H1 (cell line): ENCODE measurements at places on chromosomes 5 and 9. TPM values are rescaled to one million over a fixed set of nuclear protein-coding genes. Genes with fewer than 3 reads are reported as not detected.

- no peak overlapping the region for H3K27ac ChIP-seq
- DNase-seq: peak; percentile 15
- no peak overlapping the region for H3K4me3 ChIP-seq
- H3K27me3 ChIP-seq: no peaks in the 10 kb centered on the region
- H3K36me3 ChIP-seq: no peaks in the 10 kb centered on the region
Observed at GRCh38 chr5:110441035-110441434, 285.4 kb downstream of the TMEM232 start.

- no peaks in the 10 kb centered on the region for H3K4me1 ChIP-seq
- H3K36me3 ChIP-seq: no peaks in the 10 kb centered on the region
- no peaks in the 10 kb centered on the region for H3K27me3 ChIP-seq
- H3K27ac ChIP-seq: no peak overlapping the region
Observed at GRCh38 chr9:3409453-3409852, 116.3 kb downstream of the RFX3 start.

DNA sequence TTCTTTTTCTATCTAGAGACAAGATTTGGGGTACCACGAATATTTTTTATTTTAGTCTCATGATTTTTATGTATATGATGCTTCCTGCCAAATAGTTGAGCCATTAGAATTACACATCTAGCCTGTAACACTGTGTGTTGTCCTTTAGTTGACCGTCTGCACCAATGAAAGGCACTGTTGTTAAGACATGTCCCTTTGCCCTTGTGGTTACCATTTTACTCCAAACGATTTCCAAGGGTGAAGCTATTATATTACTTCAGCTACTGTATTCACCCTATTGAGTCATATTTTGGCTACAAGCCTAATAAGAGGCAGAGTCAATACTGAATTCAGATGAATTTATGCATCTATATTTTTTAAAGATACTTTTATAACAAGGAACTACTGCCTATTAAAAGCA, 207.6 kb downstream of the CETN3 start:
- no peaks in the 10 kb centered on the region for H3K4me1 ChIP-seq
- H3K4me3 ChIP-seq: no peak overlapping the region
- no peak for DNase-seq
- no peaks in the 10 kb centered on the region for H3K36me3 ChIP-seq

GRCh38 chr9:6415266-6415665, 2.3 kb downstream of the UHRF2 start:
- H3K4me3 ChIP-seq: no peak overlapping the region
- H3K27me3 ChIP-seq: no peaks in the 10 kb centered on the region
- DNase-seq: no peak
- no peaks in the 10 kb centered on the region for H3K36me3 ChIP-seq
- H3K4me1 ChIP-seq: peaks cover 7% of the 10 kb centered on the region; the same call in 1 of the 2 replicates

GRCh38 chr9:2461892-2462291, 159.7 kb upstream of the VLDLR start:
- no peaks in the 10 kb centered on the region; the same call in 1 of the 2 replicates for H3K36me3 ChIP-seq
- no peak overlapping the region for H3K4me3 ChIP-seq
- DNase-seq: no peak
- H3K27me3 ChIP-seq: no peaks in the 10 kb centered on the region

- no peak overlapping the region for H3K4me3 ChIP-seq
- H3K27me3 ChIP-seq: no peaks in the 10 kb centered on the region
- no peak for DNase-seq
- no peaks in the 10 kb centered on the region for H3K4me1 ChIP-seq
- no peaks in the 10 kb centered on the region for H3K36me3 ChIP-seq
Observed at GRCh38 chr5:141399555-141400258, 2.0 kb downstream of the PCDHGB5 start.

DNA sequence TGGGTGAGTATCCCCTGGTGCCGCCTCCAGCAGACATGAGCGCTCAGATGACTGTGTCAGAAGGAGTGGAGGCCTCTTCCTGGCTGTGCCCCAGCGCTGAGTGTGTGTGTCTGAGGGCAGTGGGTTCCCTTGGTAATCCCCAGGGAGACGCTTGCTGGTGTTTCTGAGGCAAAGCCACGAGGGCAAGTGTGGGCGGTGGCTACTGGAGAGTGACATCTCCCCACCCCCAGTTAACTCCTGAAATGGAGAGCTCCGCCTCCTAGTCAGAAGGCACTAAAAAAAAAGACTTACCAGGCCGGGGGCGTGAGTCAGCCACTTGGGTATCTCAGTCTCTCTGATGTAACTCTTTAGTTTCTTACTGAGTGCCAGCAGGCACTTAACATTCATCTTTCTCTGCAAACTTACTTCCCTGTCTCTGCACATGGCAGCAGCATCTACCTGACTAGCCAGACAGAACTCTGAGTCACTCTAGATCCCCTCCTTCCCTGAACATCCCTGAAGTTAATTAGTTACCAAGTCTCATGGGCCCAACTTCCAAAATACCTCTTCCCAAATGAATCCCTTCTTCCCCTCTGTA, 19.3 kb downstream of the ORM2 start:
- H3K36me3 ChIP-seq: peaks cover 43% of the 10 kb centered on the region
- peak overlapping the region; percentile 21; the same call in 1 of the 2 replicates for H3K27ac ChIP-seq
- H3K4me3 ChIP-seq: no peak overlapping the region
- H3K27me3 ChIP-seq: no peaks in the 10 kb centered on the region
- DNase-seq: peak; percentile 68

DNA sequence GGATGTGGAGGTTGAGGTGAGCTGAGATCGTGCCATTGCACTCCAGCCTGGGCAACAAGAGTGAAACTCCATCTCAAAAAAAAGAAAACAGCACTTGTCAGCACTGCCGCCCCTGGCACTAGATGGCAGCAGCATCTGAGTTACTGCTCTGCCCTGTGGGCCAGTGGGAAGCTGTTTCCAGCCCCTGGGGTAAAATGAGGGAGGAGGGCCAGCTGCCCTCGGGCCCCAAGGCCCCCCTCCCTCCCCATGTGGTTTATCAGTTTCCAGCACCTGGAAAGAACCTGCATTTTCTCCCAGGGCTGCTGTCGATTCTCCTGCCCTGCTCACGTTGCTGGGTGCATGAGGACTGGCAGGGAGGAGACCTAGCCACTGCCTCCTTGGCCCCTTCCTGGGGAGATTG, 13.2 kb upstream of the CEL start:
- DNase-seq: no peak
- H3K27ac ChIP-seq: no peak overlapping the region
- no peaks in the 10 kb centered on the region for H3K27me3 ChIP-seq

GRCh38 chr5:124353016-124353415, 393.4 kb downstream of the ZNF608 start:
- DNase-seq: no peak
- H3K4me3 ChIP-seq: no peak overlapping the region
- H3K27me3 ChIP-seq: no peaks in the 10 kb centered on the region
- no peaks in the 10 kb centered on the region for H3K36me3 ChIP-seq

- H3K4me3 ChIP-seq: no peak overlapping the region
- no peaks in the 10 kb centered on the region for H3K4me1 ChIP-seq
- H3K27ac ChIP-seq: no peak overlapping the region
- no peaks in the 10 kb centered on the region for H3K27me3 ChIP-seq
- no peak for DNase-seq
Observed at GRCh38 chr5:31911291-31912265, 262.5 kb downstream of the GOLPH3 start.

- no peak overlapping the region for H3K27ac ChIP-seq
- H3K4me1 ChIP-seq: no peaks in the 10 kb centered on the region
- no peaks in the 10 kb centered on the region for H3K27me3 ChIP-seq
- no peak overlapping the region for H3K4me3 ChIP-seq
- no peak for DNase-seq
- H3K36me3 ChIP-seq: no peaks in the 10 kb centered on the region
Observed at GRCh38 chr5:79588696-79589095, 23.5 kb upstream of the TENT2 start.

- no peaks in the 10 kb centered on the region; the same call in 1 of the 2 replicates for H3K36me3 ChIP-seq
- no peaks in the 10 kb centered on the region for H3K27me3 ChIP-seq
- H3K4me1 ChIP-seq: no peaks in the 10 kb centered on the region
- DNase-seq: no peak
- no peak overlapping the region for H3K4me3 ChIP-seq
- no peak overlapping the region for H3K27ac ChIP-seq
Observed at GRCh38 chr5:65800775-65801174, 78.8 kb downstream of the NLN start.

GRCh38 chr9:130640681-130641080, 23.7 kb upstream of the PRDM12 start:
- DNase-seq: no peak
- H3K27me3 ChIP-seq: no peaks in the 10 kb centered on the region
- no peak overlapping the region for H3K4me3 ChIP-seq
- peaks cover 3% of the 10 kb centered on the region for H3K4me1 ChIP-seq
- H3K36me3 ChIP-seq: peaks cover 7% of the 10 kb centered on the region; the same call in 1 of the 2 replicates

- peaks cover 7% of the 10 kb centered on the region for H3K36me3 ChIP-seq
- no peak for DNase-seq
- H3K27ac ChIP-seq: 0 out of 2 replicates have a peak overlapping the region, but pooled peaks have one; percentile 30
Observed at GRCh38 chr9:137454597-137455358, 4.4 kb downstream of the NSMF start.

GRCh38 chr5:111774525-111774924, 17.5 kb upstream of the NREP start:
- no peak overlapping the region for H3K4me3 ChIP-seq
- H3K27ac ChIP-seq: no peak overlapping the region
- H3K4me1 ChIP-seq: no peaks in the 10 kb centered on the region; the same call in 1 of the 2 replicates
- H3K27me3 ChIP-seq: no peaks in the 10 kb centered on the region
- no peaks in the 10 kb centered on the region for H3K36me3 ChIP-seq

DNA sequence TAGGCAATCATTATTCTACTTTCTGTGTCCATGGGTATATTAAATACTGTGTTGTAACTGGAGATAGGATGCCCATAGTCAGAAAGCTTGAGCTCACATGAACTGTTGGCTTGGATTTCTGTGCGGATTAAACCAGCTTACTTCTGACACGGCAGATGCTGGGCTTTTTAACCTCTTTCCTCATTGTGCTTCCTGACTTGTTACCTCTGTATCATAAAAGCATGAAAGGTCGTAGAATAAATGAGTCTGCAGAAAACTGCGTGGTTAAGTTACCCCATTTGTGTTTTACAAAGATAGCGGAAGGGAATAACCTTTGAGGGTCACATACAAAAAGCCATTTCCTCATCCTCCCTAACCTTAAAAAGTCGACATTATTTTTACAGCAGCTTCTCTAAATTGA, 199.5 kb upstream of the DMRT1 start:
- no peak for DNase-seq
- no peak overlapping the region for H3K4me3 ChIP-seq
- H3K27ac ChIP-seq: no peak overlapping the region
- no peaks in the 10 kb centered on the region for H3K4me1 ChIP-seq
- H3K27me3 ChIP-seq: no peaks in the 10 kb centered on the region
- H3K36me3 ChIP-seq: no peaks in the 10 kb centered on the region

- no peaks in the 10 kb centered on the region for H3K4me1 ChIP-seq
- DNase-seq: no peak
- no peak overlapping the region for H3K27ac ChIP-seq
- H3K27me3 ChIP-seq: no peaks in the 10 kb centered on the region
Observed at GRCh38 chr5:72314571-72315172, 5.4 kb downstream of the MRPS27 start.

DNA sequence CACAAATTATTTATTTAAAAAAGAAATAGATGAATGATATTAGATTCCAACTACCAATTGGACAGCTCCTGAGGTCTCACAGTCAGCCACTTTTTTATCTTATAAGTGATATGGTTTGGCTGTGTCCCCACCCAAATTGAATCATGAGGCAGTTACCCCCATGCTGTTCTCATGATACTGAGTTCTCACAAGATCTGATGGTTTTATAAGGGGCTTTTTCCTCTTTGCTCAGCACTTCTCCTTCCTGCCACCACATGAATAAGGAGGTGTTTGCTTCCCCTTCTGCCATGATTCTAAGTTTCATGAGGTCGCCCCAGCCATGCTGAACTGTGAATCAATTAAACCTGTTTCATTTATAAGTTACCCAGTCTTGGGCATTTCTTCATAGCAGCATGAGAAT, 12.9 kb downstream of the NLN start:
- no peak overlapping the region for H3K4me3 ChIP-seq
- H3K4me1 ChIP-seq: no peaks in the 10 kb centered on the region
- DNase-seq: no peak

GRCh38 chr9:3817208-3817607, 291.4 kb upstream of the RFX3 start:
- no peaks in the 10 kb centered on the region for H3K36me3 ChIP-seq
- H3K4me1 ChIP-seq: no peaks in the 10 kb centered on the region
- H3K27ac ChIP-seq: no peak overlapping the region
- H3K27me3 ChIP-seq: no peaks in the 10 kb centered on the region
- no peak for DNase-seq
- no peak overlapping the region for H3K4me3 ChIP-seq

DNA sequence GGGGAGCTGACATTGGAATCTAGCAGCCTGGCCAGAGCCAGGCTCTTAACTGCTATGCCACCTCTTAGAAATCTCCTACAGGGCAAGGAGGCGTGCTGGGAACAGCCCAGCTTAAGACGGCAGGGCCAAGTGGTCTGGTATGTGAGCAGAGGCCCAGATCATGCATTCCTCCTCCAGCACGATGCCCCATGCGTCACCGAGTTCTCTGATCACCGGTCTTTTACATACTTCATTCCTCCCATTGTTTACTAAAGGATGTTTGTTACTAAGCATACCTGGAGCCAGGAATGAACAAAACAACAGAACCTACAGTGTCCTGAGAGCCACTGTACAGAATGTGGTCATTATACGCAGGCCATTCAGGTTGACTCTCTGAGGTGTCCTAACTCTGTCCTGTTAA, 73.8 kb downstream of the TRIO start:
- H3K4me1 ChIP-seq: peaks cover 2% of the 10 kb centered on the region
- H3K36me3 ChIP-seq: no peaks in the 10 kb centered on the region
- DNase-seq: peak; percentile 38
- no peak overlapping the region for H3K27ac ChIP-seq

GRCh38 chr5:5616247-5616895, 193.9 kb downstream of the ICE1 start:
- H3K4me1 ChIP-seq: no peaks in the 10 kb centered on the region
- no peaks in the 10 kb centered on the region for H3K36me3 ChIP-seq
- H3K27ac ChIP-seq: no peak overlapping the region
- H3K27me3 ChIP-seq: no peaks in the 10 kb centered on the region

- H3K27me3 ChIP-seq: peaks cover 5% of the 10 kb centered on the region; the same call in 1 of the 2 replicates
- no peak overlapping the region for H3K27ac ChIP-seq
- no peaks in the 10 kb centered on the region for H3K36me3 ChIP-seq
- DNase-seq: peak; percentile 33
- peaks cover 7% of the 10 kb centered on the region for H3K4me1 ChIP-seq
Observed at GRCh38 chr5:172958331-172959046, 735 bp upstream of the RPL26L1 start.

GRCh38 chr9:134039386-134040175, 14.3 kb downstream of the BRD3OS start:
- peaks cover 66% of the 10 kb centered on the region for H3K36me3 ChIP-seq
- no peaks in the 10 kb centered on the region for H3K4me1 ChIP-seq
- H3K27ac ChIP-seq: no peak overlapping the region
- no peak overlapping the region for H3K4me3 ChIP-seq
- H3K27me3 ChIP-seq: no peaks in the 10 kb centered on the region
- DNase-seq: no peak

HAVCR2 gene
- 0.11 TPM in 1 of 2 replicates, not detected in the other for total RNA-seq

CCDC183 gene
- total RNA-seq: 0.78 and 1.6 TPM in 2 replicates

ANKRD18B gene
- total RNA-seq: 8.3 and 13.8 TPM in 2 replicates

PCDHB15 gene
- total RNA-seq: 3.9 and 4.0 TPM in 2 replicates

ARL14EPL gene
- not detected in 2 replicates for total RNA-seq

MINAR2 gene
- 0.17 TPM in 1 of 2 replicates, not detected in the other for total RNA-seq

HSD17B3 gene
- total RNA-seq: not detected in 2 replicates

EHMT1 gene
- total RNA-seq: 163 and 171 TPM in 2 replicates

SUSD3 gene
- total RNA-seq: 5.5 and 6.2 TPM in 2 replicates

AQP7 gene
- not detected in 2 replicates for total RNA-seq

C9orf50 gene
- not detected in 2 replicates for total RNA-seq

DTWD2 gene
- total RNA-seq: 15.0 and 17.1 TPM in 2 replicates

SPINK7 gene
- total RNA-seq: not detected in 2 replicates

ROR2 gene
- total RNA-seq: 4.0 and 4.3 TPM in 2 replicates

PCA3 gene
- total RNA-seq: not detected in 2 replicates

MUSK gene
- not detected in 2 replicates for total RNA-seq

TMEM174 gene
- total RNA-seq: not detected in 2 replicates

AMACR gene
- 10.1 and 12.6 TPM in 2 replicates for total RNA-seq

CER1 gene
- 2.2 and 3.4 TPM in 2 replicates for total RNA-seq

NEURL1B gene
- 5.7 and 6.1 TPM in 2 replicates for total RNA-seq
